ENCODE measurements at places on chromosomes 16 and 17.

GRCh38 chr16:88458773-88459235 lies 5.7 kb downstream of the ZFPM1 start:
- no peak for DNase-seq

- no peak for DNase-seq
Measured at GRCh38 chr16:87648236-87648635, 45.9 kb downstream of the JPH3 start.

GRCh38 chr16:50711040-50711439 lies 17.6 kb downstream of the NOD2 start:
- no peak for DNase-seq

DNA sequence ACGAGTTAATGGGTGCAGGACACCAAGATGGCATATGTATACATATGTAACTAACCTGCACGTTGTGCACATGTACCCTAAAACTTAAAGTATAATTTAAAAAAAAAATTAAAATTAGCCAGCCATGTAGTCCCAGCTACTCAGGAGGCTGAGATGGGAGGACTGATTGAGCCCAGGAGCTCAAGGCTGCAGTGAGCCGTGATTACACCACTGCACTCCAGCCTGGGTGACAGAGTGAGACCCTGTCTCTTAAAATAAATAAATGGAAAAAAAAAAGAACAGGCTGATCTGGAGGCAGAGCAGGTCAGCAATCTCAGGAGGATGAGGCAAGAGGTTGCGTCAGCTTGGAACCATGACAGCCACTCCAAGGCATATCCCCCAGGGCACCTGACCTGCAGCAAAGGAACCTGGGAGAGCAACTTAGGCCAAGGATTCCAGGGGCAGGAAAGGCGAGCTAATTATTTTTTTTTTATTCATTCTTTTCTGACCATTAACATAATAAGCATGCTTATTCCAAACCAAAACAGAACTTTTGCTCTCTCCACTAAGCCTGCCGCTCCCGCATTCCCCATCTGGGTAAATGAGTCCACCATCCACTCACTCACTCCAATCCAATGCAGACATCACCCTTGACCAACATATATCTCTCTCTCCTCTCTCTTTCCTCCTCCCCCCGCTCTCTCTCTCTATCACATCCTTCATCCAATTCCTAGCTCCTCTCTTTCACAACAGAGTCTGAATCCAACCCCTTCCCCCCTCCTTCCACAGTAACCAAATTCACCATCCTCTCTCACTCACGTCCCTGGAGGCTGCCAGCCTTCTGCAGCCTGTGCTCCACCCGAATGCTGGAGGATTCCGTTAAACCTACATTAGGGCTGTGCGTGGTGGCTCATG lies 47.7 kb downstream of the TK2 start:
- no peak for DNase-seq

DNA sequence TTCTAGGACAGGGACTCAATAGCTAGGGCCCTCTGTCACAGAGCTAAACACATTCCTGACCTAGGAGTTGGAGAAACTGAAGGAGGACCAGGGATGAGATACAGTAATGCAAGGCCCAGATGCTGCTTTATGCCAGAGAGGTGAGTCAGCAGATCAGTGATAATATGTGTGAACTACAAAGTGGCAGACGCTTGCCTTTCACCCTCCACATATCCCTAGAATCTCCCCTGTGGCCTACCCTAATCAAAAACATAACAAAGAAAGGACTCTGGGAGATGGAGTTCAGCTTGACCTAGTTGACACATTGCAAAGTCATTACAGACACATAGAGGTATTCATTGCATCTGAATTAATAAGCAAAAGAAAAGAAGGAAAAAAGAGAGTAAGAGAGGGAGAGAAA lies 417.6 kb upstream of the DYNLRB2 start:
- DNase-seq, result no peak

- DNase-seq, result peak; percentile 7
Measured at GRCh38 chr16:8798174-8798527, 512 bp downstream of the PMM2 start.

- DNase-seq, result no peak
Measured at GRCh38 chr16:65876056-65876408, 490.5 kb upstream of the CDH5 start.

DNA sequence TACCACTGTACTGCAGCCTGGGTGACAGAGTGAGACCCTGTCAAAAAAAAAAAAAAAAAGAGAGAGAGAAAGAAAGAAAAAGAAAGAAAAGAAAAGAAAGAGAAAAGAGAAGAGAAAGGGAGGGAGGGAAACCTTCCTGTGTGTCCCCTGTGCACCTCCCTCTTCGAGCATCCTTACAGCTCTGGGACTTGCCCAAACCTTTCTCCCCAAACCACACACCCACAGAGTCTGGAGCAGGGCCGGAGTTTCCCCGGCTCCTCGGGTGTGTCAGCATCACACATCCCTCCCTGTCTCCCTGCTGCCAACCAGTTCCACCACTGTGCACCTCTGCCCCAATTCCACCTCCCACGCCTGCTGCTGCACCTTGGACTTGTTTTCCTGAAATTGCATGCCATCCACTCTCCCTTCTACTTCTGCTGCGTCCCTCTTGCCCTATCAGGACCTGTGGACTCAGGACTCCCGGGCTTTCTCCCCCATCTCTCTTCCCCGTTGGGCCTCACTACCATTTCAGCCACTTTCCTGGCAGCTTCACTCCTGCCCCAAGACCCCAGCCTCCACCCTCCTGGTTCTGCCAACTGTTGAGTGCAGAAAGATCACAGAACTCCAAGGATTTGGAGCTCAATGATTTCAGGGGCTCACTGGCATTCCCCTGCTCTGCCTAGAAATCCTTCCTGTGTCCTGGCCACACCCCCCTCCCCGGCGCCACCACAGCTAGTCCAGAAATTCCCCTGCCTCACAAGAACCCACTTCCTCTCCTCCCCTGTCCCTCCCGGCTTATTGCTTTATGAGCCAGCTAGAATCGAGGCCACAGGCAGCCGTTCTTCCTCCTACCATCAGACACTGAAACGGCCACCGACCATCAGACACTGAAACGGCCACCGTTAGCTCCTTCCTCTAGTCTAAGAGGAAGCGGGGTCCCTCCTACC lies 3.7 kb upstream of the CDK3 start:
- DNase-seq, result no peak

DNA sequence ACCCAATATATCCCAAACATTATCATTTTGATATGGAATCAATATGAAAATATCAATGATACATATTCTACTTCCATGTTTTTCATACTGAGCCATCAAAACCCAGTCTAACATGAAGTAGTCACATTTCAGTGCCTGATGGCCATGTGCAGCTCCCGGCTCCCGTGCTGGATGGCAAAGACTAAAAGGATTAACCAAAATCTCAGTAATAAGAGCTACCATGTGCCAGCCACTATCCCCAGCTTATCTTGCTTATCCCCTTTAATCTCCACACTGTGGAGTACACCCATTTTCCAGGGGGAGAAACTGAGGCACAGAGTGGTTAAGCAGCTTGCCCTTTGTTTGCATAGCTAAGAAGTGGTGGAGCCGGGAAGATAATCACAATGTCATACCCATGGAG lies 9.2 kb downstream of the CD300LG start:
- no peak for DNase-seq

DNA sequence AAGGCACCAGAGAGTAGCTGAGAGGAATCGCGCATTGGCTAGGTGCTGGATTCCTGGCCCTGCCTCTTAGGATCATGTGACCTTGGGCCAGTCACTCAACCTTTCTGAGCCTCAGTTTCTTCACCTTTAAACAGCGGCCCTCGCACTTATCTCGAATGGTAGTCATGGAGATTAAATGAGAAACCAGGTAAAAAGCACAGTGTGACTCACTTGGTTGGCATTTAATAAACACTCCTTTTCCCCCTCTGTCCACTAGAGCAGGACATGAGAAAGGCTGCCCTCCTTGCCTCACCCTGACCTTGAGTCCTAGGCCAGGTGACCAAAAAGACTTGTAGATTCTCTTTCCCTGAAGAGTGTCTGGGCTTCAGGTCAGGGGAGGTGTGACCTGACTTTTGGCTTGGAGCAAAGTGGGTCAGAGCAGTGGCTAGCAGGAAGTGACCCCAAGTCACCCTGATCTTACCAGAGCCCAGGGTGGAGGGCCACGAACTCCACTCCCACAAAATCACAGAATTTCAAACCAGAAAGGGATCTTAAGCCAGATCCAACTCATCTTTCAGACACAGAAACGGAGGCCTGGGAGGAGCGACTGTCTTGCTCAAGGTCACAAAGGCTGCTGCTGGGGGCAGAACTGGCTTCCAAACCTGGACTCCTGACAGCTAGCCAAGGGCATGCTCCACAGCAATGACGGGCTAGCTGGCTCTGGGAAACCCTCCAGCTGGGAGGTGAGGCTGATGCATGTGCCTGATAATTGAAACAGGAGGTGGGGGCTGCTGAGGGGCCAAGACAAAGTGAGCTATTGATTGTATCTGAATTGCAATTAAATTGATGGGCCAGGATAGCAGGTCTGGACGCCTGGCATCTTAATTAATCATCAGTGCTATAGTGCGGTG lies 65.2 kb downstream of the PIPOX start:
- DNase-seq, result no peak

- DNase-seq, result no peak
Measured at GRCh38 chr17:72463287-72464102, 342.7 kb downstream of the SOX9 start.

DNA sequence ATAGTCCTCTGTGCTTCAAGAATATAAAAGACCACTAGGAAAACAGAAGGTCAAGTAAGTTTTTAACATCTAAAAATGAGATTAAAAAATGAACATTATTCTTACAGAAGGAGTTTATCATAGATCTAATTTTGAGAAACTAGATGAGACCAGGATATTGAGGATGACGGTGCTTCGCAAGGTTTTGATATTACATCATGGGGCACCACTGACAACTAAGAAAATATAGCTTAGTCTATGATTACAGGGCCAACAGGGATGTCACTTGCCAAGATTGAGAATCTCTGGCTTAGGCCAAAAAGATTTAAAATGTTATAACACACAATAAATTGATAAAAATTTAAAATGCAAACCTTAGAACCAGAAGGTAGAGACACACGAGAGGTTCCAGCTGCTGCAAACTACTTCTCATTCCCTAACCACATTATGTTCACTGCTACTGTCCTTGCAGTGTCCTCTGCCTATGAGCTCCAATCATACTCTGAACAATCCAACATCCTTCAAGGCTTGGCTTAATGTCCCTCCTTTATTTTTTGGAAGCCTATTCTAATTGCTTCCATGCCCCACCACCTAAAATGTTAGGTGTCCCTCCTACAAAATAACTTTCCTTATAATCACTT lies 33.2 kb downstream of the USP32 start:
- no peak for DNase-seq

GRCh38 chr16:68470461-68471150 lies 22.3 kb upstream of the SMPD3 start:
- DNase-seq, result no peak

DNA sequence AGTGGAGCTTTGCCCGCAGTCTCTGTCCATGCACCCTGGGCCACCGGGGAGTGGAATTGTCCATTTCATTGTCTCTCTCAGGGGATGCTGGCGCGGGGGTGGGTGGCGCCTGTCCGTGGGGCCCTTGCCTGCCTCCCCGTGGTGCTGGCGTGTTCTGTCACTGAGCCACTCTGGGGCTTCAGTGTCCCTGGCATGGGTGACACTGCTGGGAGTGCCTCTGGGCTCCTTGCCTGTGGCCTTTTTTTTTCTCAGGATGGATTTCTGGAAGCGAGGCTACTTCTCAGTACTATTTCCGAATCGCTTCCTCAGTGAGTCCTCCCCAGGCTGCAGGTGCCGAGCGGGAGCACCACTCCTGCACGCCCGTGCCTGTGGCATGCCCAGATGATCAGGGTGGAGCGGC lies 55.0 kb downstream of the PDPK1 start:
- DNase-seq, result no peak

DNA sequence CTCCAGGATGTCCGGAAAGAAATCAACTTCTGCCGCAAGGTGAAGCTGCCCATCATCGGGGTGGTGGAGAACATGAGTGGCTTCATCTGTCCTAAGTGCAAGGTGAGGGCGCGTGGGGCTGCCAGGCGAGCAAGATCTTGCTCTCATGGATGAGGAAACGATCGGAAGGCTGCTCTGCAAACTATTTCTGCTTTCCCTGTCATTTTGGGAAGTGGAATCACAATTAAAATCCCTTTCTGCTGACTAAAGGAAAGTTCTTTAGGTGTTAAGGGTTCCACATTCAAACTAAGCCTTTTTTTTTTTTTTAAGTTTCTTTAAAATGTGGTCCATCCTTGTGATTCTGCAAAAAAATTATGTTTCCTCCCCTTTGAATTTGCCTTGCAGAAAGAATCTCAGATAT lies 17.7 kb downstream of the NUBP1 start:
- DNase-seq, result no peak

DNA sequence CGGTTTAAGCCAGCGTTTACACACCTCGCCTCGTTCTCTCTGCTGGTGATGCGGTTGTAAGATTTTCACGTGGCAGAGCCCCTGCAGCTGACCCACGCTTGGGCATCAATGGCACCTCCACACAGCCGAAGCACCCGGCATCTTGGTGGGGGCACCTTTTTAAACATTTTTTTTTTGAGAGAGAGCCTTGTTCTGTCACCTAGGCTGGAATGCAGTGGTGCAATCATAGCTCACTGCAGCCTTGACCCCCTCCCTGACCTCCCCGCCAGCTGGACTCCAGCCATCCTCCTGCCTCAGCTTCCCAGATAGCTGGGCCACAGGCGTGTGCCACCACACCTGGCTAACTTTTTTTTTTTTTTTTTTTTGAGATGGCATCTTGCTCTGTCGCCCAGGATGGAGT lies 4.9 kb downstream of the WDR90 start:
- DNase-seq, result no peak

DNA sequence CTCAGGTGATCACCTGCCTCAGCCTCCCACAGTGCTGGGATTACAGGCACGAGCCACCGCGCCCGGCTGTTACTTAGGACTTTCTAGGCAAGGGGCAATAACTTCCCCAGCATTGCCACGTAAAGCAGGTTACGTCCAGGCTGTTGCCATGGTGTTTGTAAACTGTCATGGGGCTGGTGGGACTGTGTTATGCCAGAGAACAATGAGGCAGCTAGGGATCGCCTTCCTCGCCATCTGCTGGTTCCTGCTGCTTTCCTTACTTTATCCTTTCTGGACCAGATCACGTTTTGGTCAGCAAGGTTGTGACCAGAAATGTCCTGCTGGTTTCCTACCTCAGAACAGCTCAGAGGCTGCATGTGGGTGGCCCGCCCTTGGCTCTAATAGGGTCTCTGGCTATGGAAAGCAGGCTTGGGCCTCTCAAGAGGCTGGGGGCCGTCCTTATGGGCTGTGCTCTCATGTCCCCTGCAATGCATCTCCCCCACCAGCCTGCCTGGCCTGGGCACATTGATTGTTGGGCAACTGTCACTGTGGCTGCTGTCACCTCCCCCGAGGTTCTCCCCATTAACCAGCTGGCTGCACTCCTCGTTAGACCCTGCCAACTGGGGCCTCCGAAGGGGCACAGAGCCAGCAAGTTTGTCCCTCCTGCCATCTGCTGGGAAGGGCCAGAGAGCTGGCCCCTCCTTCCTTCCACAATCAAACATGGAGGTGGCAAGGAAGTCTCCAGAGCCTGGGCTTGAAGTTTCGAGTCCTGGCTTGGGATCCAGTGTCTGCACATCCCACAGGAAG lies 28.2 kb upstream of the ZC3H18 start:
- no peak for DNase-seq

Measured in stimulated activated CD4-positive, alpha-beta T cell treated with anti-CD3 and anti-CD28 coated beads, Interleukin-2, amount 100 ng/mL, for 48 hours (primary cell).